ENCODE measurements at places on chromosomes 4 and X.
A peak's percentile ranks its signal among the peaks of the same experiment; 100 is the strongest.

GRCh38 chr4:82284475-82284857 lies 89.3 kb downstream of the HNRNPD start:
- DNase-seq, result no peak

- no peak for DNase-seq
Observed at GRCh38 chr4:140180577-140180976, 26.6 kb upstream of the MAML3 start.

GRCh38 chrX:15973946-15974345 lies 119.3 kb upstream of the AP1S2 start:
- no peak for DNase-seq

DNA sequence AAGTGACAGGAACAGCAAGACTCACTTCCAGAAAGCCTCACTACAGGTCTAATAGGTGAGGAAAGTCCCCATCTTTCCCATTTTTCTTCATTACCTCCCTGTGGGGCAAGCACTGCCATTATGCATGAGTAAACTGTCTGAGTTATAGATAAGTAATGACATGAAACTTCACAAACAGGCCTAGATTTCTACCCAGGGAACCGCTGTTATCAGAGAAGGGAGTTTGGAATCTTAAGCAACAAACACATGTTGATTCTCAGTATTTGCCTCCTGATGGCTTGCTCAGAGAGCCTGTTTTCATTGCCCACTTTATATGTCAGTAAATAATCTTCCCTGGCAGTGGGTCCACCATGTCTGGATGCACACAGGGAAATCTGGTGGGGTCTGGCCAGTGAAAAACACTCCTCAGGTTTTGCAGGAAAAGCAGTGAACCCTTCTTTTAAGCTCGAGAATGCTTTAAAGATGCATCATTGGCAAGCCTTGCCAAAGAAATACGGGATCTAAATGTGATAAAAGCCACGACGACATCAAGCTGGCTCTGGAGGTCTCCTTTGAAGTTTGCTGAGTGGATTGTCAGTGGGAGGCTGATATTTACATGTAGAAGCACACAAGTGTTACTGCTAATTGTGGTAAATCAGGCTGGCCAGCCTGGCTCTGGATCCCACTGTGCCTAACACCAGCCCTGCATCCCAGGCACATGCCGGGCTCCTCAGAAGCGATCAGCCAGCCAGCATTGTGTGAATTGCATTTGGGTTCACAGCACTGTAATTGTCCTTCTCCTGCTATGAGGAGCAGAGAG lies 25.2 kb downstream of the PDGFRA start:
- no peak for DNase-seq

- no peak for DNase-seq
Observed at GRCh38 chr4:104625706-104626105, 131.0 kb upstream of the CXXC4 start.

- no peak for DNase-seq
Observed at GRCh38 chr4:177448850-177449249, 6.6 kb upstream of the AGA start.

- DNase-seq, result no peak
Observed at GRCh38 chrX:18879144-18879543, 104.8 kb downstream of the PHKA2 start.

- no peak for DNase-seq
Observed at GRCh38 chr4:182483685-182484084, 240.5 kb downstream of the TENM3 start.

- DNase-seq, result no peak
Observed at GRCh38 chr4:101238706-101239105, 108.6 kb downstream of the PPP3CA start.

DNA sequence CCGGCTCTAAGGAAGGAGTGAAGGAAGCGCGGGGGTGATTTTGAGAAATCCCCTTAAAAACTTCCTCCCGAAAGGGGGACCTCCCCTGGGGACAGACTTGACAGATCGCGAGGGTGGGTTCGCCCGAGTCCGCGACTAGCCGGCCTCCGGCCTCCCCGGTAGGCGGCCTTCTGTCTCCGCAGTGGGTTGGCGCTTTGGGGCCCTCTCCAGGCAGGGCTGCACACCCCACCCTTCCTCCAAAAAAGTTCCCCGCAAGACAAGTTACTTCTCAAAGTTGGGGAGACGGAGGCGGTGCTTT lies 24.8 kb downstream of the HOPX start:
- no peak for DNase-seq

- no peak for DNase-seq
Observed at GRCh38 chrX:109874548-109874947, 128.4 kb upstream of the TMEM164 start.

DNA sequence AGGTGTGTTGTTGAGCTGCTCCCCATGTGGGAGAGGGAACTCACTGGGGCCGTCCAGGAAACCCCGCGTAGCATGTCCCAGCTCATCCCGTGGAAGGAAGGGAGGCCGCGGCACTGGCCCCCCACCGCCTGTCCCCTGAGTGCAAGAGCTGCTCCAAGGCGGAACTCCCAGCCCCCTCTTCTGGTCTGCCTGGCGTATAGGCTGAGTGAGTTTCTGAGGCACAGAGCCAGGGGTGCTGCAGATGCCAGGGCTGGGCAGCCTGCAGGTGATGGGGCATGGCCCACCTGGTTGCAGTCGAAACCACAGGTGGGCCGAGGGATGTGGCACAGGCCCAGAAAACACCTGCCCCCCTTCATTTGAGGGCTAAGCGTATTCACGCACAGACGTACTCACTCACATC lies 49.6 kb downstream of the ABLIM2 start:
- no peak for DNase-seq

DNA sequence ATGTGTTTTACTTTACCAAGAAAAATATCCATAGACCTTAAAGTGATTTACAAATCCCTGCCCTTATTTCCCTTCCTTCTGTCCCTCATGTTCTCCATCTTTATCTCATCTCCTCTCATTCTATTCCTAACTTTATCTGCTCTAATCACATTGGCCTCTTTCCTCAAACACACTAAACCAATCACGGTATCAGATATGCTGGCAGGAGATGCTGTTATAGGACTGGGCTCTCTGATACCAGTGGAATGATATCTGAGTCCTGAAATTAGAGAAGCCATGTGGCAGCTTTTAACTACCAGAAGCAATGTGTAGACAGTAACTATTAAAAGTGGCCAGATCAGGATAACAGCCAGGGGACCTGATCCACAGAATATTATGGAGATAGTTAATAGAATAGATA lies 49.9 kb upstream of the GIMD1 start:
- no peak for DNase-seq

DNA sequence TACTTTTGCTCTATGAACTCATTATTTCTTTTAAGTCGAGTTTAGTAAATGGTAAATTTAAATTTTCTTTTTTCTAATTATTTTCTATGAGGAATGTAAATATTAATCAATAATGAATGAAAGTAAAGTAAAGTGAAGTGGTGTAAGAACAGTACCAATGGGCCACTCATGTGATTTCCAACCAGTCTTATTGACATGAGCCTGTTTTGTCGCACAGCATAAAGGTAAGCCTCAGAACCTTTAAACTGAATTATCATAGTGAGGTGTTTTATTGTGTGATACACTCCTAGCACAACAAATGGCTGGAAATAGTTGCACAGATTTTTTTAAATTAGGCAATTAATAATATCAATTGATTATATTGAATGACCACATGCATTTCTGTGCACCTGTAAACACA lies 1.1 kb downstream of the ADH1C start:
- no peak for DNase-seq

- no peak for DNase-seq
Observed at GRCh38 chrX:45771114-45771513, 570.4 kb upstream of the DIPK2B start.

GRCh38 chr4:1746265-1746691 lies 25.0 kb downstream of the TACC3 start:
- DNase-seq, result no peak

DNA sequence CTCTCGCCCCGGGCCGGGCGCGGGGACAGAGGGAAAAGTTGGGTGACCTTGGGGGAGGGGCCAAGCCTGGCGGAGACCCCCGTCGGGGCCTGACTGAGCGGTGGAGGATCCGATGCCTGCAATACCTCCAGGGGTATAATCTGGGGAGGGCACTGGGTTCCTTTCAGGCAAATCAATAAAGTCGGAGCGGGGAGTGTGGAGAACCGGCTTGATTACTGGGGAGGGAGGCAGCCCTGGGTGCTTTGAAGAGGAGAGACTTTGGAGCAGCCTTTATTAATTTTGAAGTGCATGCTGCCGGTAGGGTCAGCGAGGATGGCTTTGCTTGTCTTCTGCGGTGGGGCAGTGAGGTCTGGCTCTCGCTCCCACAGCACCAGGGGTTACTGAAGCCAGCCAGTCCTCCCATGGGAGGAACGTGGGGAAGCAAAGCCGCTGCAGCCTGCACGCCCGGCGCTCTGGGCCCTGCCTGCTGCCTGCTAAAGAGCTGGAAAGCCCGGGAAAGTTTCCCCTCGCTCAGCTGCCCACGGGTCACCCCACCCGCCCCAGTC lies 403 bp upstream of the LGI2 start:
- peak; percentile 56 for DNase-seq

DNA sequence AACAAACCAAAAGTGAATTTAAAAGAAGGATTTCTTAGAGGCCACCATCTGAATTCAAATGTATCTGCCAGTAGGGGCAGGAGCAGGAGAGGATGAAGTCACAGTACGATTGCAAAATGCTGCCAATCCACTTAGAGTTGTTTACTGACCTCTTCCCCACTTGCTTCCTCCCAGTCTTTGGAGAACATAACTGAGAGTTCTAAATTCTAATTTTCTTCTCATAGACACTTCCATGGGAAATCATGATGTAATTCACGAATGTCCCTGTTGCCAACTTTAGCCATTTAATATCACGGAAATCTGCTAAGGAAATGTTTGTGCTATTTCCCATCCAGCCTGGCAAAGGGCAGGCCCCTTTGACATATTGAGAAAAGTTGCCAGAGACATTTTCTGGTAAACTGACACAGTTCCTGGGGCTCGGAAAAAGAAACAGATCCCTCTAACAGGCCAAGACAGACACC lies 33.6 kb upstream of the NOCT start:
- DNase-seq, result no peak

DNA sequence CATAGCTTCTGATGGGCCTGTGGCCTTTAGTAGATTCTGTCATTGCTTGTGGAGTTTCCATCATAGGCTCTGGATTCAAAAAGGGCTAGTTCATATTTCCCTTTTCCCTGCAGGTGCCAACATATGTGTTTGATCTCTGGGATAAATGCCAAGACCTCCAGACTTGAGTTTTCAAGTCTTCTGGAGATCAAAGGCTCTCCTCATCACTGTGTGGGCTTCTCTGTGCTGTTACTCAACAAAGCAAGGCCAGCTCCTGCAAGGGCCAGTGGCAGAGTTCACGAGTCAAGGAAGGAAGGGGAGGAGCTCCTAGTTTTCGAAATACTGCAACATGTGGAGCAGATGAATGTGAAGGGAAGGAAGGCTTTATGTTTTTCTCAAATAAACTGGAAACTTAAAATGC lies 62.7 kb upstream of the SCML1 start:
- DNase-seq, result no peak

DNA sequence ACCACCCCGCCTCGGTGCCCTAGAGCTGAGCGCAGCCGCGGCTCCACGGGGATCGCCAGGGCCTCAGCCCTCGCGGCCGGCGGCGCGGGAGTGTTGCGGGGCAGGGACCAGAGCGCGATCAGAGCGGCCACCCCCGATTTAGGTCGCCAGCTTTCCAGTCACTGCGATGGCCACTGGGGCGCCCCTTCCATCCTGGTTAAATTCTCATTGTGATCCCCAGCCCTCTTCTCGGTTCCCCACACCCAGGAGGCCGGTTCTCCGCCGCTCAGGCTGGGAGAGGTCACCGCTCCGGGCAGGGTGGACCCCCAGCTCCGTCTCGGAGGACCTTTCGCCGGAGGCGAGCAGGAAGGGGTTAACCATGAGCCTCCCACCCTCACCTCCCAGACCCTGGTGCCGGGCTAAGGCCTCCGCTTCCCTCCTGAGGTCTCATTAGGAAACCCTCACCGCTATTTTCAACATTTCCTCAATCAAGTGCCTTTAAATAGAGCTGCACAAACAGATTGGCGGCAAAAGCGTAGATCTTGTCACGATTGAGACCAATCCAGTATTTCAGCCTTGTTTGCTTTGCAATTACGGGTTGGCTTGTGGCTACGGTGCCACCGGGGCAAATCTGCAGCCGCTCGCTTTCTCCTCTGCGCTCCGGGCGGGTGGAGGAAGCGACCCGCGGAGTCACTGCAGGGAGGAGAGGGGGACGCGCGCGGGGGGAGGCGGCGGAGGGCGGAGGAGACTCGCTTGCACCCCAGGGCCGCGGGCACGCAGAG lies 8.3 kb upstream of the HAND2 start:
- DNase-seq, result no peak

DNA sequence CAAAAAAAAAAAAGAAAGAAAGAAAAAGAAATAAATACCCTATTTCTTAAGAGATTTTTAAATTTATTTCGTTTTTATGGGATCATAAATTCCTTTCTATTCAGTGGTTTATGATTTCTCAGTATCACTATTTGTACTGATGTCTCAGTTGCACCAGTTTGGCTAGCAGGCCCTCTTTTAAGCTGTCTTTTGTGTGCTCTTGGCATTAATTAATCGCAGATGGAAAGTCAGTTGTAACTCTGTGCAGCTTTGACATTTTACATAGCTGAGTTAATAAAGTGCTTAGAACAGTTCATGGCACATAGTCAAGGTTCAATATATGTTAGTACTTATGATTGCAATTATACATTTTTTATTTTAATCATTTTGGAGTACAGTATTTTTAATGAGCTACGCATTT lies 123.7 kb upstream of the NUDT6 start:
- DNase-seq, result no peak

DNA sequence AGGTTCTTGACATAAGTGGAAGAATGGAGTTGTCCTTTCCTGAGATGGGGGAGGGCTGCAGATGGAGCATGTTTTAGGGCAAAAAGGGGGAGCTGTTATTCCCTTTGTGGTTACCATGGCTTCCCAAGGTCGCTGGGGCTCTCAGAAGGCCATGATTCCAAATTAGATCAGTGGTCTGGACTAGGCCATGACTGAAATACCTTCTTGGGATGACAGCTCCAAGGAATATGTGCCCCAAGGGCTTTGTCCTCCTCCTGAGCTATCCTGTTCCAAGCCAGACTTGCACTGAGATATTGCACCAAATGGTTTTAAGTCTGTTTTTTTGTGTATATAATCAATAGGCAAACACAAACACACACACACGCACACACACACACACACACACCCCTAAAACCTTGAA lies 3.0 kb upstream of the RBPJ start:
- no peak for DNase-seq

DNA sequence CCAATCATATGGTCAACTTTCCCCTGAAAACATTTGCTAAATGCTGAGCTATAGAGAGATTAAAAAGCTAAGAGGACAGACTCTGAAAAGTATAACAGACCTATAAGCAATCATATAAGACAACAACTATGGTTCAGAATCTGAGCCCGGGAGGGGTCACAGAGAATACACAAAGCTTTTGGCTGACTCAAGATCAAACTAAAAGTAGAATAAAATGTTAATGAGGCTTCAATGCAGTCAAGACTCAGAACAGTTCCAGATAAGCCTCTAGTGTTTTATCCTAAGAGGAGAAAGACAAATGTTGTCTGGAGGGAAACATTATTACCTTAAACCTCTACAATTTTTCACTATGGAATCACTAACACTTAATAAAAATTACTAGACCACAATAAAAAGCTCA lies 175.4 kb upstream of the VEGFC start:
- DNase-seq, result no peak
